ENCODE measurements at places on chromosomes 7 and 10. TPM values are rescaled to one million over a fixed set of nuclear protein-coding genes. Genes with fewer than 3 reads are reported as not detected.

DNA sequence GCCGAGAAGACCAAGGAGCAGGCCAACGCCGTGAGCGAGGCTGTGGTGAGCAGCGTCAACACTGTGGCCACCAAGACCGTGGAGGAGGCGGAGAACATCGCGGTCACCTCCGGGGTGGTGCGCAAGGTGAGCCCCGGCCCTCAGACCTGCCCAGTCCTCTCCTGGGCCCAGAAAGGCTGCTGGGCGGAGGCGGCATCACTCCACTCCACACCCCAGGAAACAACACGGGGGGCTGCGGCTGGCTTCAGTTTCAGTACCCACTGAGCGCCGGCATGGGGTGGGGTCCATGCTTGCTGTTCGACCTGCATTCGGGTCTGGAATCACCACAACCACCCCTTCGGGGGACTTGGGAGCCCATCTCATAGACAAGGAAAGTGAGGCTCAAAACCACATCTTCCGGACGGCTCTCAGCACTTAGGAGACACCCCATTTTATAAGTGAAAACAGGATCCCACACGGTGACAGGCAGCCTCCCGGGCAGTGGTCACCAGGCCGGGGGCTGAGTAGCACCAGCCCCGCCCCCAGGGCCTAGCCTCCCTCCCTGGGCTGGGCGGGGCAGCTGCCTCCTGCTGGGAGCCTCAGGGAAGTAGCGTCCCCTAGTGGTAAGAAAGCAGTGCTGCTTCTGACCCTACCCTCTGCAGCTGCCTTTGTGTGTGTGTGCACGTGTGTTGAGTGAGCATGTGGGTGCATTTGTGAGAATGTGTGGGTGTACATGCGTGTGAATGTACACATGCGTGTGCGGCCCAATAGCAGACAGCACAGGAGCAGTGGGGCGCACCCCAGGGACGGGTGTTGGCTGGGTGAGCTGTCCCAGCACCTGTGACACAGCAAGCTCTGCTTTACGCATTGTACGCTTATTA is 1.8 kb downstream of the SNCG start:
- peak; percentile 62 for DNase-seq

- DNase-seq, result peak; percentile 34
Measured at GRCh38 chr7:110442381-110442837, 648.5 kb upstream of the LRRN3 start.

- no peak for DNase-seq
Measured at GRCh38 chr7:97107192-97107800, 10.2 kb upstream of the SDHAF3 start.

DNA sequence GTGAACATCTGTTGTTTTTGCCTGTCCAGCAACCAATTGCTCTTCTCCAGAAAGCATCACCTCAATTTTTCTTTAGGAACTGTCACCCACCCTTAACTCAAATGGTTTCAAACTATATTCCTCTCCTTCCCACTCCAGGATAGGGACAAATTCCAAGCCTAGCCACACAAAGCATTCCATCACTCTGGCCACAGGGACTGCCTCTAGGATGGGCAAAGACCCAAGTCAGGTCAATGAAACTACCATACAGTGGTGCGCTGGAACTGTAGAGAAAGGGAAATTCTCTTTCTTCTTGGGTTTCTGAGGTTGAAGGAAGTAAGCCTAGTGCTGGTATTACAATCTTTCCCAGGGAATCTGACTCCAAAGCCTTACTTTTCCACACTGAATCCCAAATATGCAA is 3.6 kb downstream of the MICU1 start:
- no peak for DNase-seq

- DNase-seq, result no peak
Measured at GRCh38 chr7:121500360-121501058, 104.4 kb upstream of the FAM3C start.

DNA sequence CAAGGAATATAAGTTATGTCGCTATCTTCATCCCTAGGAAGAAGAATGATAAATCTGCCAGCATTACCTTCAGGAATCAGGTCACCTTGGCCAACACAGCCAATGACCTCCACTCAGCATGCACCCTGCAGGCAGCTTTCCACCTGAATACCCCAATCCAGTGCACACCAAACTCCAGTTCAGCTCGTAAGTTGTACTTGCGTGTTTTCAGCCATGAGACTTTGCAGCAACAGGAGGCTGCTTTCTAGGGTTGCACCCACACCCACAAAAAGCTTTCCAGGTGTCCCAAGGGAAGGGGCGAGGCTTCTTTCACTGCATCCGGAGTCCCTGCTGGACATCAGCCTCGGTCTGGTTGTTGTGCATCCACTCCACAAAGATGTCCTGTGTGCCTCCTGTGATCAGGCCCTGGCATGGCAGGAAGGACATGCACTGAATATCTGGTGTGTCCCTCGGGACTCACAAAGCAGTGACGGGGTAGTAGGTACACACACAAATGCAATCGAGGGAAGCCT is 282.9 kb downstream of the GRID1 start:
- no peak for DNase-seq

- no peak for DNase-seq
Measured at GRCh38 chr10:12350167-12350872, 973 bp downstream of the CAMK1D start.

- DNase-seq, result no peak
Measured at GRCh38 chr7:102942181-102942866, 29.5 kb downstream of the LRRC17 start.

DNA sequence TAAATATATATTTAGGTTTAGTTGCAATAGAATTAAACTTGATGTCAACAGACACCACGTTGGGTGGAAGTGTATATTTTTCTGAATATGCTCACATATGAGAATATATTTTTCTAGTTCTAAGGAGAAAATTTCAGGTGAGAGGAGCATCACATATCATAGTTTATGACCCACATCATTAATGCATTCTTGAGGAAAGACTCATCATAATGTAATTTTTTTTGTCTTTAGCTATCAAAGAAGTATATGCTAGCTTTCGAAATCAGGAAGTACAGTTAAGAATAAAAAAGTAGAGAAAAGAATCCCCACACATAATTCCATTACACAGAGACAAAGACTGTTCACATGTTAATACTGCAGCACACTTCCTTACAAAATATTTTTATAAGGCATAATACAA is 30.4 kb downstream of the A1CF start:
- DNase-seq, result no peak

- DNase-seq, result no peak
Measured at GRCh38 chr7:94591176-94591575, 64.8 kb downstream of the SGCE start.

The HOXA6 gene
- total RNA-seq, result 8.3 TPM

All from NCI-H460 (cell line).